Hepatocyte (in vitro differentiated cells): ENCODE measurements at places on chromosomes 12 and 14.
A peak's percentile ranks its signal among the peaks of the same experiment; 100 is the strongest.

DNA sequence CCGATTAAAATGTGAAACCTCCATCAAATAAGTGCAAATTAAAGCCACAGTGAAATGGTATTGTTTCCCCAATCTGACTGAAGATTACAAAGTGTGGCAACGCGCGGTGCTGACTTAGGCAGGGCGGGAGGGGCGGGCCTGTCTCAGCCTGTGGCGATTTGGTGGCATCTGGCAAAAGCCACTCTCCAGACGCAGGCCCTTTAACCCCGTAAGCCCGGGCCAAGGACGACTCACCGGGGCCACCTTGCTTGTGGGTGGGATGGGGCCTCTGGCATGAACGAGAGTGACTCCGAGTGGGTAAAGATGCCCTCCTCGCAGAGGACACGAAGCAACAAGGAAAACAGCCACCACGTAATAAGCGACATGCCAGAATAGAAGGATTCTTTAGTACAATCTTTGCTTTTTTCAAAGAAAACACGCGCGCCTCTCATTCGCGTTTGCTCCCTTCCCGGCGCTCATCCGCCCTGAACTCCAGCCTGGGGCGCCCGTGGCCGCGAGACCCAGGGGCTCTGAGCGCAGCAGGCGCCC is 815 bp downstream of the DEGS2 start:
- H3K27me3 ChIP-seq = peaks cover 28% of the 10 kb centered on the region
- no peak for DNase-seq
- H3K27ac ChIP-seq = no peak overlapping the region
- H3K36me3 ChIP-seq = no peaks in the 10 kb centered on the region
- peak overlapping the region; percentile 39 for H3K4me3 ChIP-seq

DNA sequence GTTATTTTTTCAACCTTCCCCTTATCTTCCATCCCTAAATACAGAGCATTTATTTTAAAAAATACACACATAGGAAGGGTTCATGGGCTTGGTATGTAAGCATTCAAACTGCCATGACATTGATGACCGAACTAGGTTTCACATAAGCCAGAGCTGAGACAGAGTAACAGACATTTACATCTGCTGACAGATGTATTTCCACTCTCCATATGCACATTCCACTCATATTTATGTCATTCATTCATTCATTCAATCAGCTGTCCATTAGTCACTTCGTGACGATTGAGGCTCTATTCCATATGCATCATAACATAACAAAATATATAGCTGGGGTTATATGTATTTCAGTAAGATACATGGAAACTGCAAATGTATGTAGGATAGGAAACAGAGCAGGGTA is 145.5 kb upstream of the OTX2 start:
- DNase-seq = no peak
- H3K27me3 ChIP-seq = no peaks in the 10 kb centered on the region
- no peak overlapping the region for H3K4me3 ChIP-seq
- no peak overlapping the region for H3K27ac ChIP-seq
- no peaks in the 10 kb centered on the region for H3K36me3 ChIP-seq

DNA sequence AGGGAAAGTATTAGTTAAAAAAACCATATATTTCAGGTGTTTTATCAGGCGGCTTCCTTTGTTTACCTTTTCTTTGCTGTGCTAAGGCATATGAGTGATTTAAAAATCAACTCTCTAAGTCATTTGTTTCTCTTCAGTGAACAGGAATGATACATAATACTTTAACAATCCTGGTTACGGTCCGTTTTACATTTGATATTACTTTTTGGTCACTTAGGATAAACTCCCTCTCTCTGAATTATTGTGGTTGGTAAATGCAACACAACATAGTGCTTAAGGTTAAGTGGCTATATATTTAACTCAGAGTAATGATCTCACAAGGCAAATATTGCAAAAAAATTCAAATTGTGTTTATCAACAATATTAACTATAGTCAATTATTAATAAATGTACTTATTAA is 32.7 kb upstream of the AKAP6 start:
- H3K36me3 ChIP-seq = no peaks in the 10 kb centered on the region
- DNase-seq = no peak
- no peak overlapping the region for H3K4me3 ChIP-seq
- no peaks in the 10 kb centered on the region for H3K27me3 ChIP-seq
- no peak overlapping the region for H3K27ac ChIP-seq
- no peaks in the 10 kb centered on the region for H3K4me1 ChIP-seq

DNA sequence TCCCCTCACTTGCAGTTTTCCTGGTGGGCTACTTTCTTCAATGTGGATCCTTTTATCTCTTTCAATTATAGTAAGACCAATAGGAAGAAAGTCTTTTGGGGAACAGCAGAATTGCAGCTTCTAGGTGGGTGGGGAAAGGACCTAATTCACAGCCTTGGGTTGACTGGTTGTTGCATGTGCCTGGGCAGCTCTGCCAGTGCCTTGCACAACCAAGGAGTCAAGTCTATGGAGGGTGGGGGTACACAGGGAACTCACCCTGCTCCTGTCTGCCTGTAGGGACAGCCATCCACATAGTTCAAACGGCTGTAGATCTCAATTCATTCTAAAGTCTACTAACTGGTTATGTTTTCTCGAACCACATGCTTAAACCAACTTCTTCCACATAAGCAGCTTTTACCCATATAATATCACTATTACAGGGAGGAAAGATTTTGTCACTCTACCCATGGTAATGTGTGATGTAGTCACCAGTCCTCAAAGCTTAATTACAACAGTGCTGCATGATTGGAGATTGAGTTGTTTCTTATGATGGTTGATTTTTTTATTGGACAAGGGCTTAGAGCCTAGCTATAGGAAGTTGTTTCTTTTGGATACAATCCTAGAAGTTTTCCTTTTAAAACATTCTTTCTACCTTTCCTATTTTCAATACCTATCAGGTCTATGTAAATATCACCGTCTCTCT is 117.7 kb upstream of the FRMD6 start:
- H3K27me3 ChIP-seq = no peaks in the 10 kb centered on the region
- no peaks in the 10 kb centered on the region for H3K4me1 ChIP-seq
- no peaks in the 10 kb centered on the region for H3K36me3 ChIP-seq
- DNase-seq = no peak
- no peak overlapping the region for H3K4me3 ChIP-seq

- no peak overlapping the region for H3K4me3 ChIP-seq
- no peaks in the 10 kb centered on the region for H3K4me1 ChIP-seq
- H3K27me3 ChIP-seq = no peaks in the 10 kb centered on the region
- H3K27ac ChIP-seq = no peak overlapping the region
- no peak for DNase-seq
These were observed 338.4 kb downstream of the TMEM121 start for GRCh38 chr14:105864651-105865265.

GRCh38 chr12:52740584-52740983 is 36.6 kb downstream of the KRT76 start:
- no peak overlapping the region for H3K27ac ChIP-seq
- no peak overlapping the region for H3K4me3 ChIP-seq
- peaks cover 18% of the 10 kb centered on the region for H3K27me3 ChIP-seq
